ENCODE measurements at places on chromosomes 7 and 10.

DNA sequence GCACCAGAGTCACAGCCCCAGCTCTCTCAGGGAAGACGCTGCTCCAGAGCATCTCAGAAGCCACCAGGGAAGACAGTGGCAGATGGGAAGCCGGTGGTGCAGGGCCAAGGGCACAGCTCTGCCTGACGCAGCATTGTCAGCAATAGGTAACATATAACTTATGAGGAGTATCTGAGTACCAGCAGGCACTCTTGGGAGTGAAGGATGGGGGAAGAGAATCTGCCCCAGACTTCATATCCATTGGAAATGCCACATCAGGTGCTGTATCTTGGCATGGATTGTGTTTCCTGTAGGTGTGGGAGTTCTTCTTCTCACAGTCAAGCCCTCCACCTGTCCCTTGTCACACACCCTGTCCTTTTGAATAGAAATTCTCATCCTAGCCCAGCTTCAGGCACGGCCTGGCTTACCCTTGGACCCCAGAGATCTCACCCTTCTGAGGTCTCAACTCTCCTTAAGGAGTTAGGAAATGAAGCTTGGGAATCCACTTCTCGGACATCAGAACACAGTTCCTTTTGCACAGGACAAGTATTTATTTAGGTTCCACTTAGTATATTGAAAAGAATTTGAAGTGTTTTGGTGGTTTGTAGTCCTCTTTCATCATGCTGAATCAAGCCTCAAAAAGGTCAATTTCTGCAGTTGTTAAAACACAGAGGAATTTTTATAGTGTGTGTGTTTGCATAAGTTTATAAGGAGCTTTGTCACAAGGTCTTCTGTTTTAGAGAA is 9.9 kb downstream of the EPDR1 start:
- DNase-seq: no peak

GRCh38 chr7:129827467-129827990 is 125.2 kb downstream of the UBE2H start:
- no peak for DNase-seq

GRCh38 chr7:98805956-98806838 is 63.6 kb downstream of the TMEM130 start:
- no peak for DNase-seq

- DNase-seq: no peak
Observed at GRCh38 chr7:137235434-137235833, 108.1 kb downstream of the PTN start.

GRCh38 chr10:14658331-14659127 is 116.2 kb downstream of the FAM107B start:
- no peak for DNase-seq

DNA sequence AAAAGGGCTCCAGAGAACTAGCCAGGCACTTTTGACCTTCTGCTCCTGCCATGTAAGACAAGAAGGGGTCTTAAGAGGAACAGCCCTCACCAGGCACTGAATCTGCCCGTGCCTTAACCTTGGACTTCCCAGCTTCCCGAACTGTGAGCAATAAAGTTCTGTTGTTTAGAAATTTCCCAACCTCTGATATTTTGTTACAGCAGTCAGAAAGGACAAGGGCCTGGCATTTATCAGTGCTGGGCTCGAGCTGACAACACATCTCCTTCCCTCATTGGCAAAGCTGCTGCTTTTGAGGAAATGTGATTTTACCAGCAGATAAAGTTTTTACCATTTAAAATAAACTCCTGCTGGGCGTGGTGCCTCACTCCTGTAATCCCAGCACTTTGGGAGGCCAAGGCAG is 103.5 kb downstream of the GPR26 start:
- DNase-seq: no peak

DNA sequence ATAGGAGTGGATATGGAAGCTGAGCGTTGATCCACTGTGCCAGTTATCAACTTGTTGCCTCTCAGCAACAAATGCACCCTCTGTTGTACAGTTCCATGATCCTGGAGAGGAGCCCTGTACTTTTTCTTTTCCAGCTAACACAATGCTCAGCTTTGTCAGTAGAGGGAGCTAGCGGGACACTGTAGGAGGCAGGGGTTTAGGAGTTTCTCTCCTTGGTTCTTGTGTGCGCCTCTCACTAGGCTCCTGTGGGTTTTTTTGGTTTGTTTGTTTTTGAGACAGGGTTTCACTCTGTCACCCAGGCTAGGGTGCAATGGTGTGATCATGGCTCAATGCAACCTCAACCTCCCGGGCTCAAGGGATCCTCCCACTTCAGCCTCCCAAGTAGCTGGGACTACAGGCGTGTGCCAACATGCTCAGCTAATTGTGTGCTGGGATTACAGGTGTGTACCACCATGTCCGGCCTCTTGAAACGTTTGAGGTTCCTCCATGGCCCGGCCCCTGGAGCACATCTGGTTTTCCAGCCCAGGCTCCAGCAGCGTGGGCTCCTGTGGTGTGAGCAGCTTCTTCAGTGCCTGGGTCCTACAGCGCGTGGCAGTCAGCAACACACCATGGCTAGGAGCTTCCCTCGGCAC is 12.0 kb upstream of the MARVELD1 start:
- peak; percentile 58 for DNase-seq

DNA sequence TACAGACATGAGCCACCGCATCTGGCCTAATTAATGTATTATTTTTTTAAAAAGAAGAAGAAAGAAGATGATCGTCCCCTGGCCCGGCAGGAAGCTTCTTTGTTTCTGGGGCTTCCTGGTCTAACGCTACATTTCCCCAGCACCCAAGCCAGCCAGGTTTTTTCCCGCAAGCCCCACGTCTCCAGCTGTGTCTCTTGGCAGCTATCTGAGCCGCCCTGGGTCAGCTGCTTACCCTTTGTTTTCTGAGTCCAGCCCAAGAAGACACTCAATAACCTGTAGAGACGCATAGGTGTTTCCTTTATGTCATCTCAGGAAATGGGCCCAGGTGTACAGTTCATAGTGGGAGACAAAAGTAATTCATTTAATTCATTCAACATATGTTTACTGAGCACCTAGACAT is 110.2 kb downstream of the MTPAP start:
- DNase-seq: no peak

- DNase-seq: no peak
Observed at GRCh38 chr7:33287738-33288137, 158.4 kb downstream of the BBS9 start.

- peak; percentile 94 for DNase-seq
Observed at GRCh38 chr7:108455998-108456677, at the start of gene NRCAM. NRCAM (minus strand) TSS chr7:108456436; CDS start chr7:108240064, 216,372 bp downstream.

Measured in NCI-H2227 treated with DMSO at 0.1 percent for 48 hours (cell line).